ENCODE measurements at places on chromosomes 16 and 17.

- no peak for DNase-seq
Observed at GRCh38 chr16:89796104-89796503, 20.3 kb downstream of the FANCA start.

DNA sequence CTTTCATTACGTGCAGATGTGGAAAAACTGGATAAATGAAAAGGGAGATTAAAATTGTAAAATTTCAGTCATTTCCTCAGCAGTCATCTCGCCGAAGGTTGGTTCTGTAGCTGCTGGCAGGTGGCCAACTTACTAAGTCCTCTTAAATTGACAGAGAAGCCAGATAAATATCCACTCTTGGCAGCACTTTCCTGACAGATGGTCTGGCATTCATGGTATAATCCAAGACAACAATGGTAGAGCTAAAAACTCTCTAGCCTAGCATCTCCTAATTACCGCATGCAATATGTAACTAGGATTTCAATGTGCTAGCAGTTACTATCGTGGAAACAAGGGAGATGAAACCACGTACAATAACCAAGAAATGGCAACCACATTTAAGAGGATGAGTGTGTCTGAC, 306.3 kb downstream of the CNTNAP4 start:
- no peak for DNase-seq

DNA sequence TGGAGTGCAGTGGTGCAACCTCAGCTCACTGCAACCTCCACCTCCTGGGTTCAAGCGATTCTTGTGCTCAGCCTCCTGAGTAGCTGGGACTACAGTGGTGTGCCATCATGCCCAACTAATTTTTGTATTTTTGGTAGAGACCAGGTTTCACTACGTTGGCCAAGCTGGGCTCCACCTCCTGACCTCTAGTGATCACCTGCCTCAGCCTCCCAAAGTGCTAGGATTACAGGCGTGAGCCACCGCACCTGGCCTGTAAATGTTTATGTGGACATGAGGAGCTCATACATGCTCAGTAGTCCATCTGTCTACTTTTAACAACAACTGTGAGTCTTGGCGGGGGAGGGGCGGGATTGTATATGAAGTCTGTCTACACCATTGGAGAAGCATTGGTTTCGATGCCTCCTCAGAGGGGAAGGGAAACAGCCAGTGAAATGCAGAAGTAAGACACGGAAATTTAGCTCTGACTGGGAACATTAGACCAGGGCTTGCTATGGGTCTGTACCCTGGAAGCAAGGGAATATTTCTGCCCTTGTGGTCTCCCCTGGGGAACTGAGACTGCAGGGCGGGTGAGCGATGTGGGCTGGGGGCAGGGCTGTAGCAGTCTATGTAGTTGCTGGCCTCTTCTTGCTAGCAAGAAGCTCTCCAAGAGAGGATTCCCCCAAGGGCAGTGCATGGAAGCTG, 9.3 kb downstream of the NUBP1 start:
- peak; percentile 6 for DNase-seq

GRCh38 chr16:81814751-81815428, 35.8 kb downstream of the PLCG2 start:
- no peak for DNase-seq

DNA sequence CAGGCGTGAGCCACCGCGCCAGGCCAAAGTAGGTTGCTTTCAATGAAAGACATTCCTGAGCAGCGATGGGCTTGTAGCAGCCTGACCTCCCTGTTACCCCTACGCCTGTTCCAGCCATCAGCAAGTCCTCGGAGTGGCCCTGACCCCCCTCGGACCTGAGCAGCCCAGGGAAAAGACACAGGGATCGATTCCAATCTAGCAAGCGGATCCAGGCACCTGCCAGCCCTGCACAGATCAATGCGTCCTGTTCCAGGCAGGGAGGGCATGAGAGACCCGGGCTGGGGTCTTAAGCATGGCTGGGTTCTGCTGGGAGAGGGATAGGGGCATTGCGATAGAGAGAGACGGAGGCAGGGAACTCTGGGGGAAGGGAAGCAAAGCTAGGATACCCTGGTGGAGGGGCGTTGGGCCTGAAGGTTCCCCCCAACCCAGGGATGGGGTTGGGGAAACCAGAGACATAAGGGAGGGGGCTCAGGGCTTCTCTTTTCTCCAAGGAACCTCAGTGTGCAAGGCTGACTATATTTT, 21.9 kb downstream of the SRCIN1 start:
- DNase-seq = no peak

DNA sequence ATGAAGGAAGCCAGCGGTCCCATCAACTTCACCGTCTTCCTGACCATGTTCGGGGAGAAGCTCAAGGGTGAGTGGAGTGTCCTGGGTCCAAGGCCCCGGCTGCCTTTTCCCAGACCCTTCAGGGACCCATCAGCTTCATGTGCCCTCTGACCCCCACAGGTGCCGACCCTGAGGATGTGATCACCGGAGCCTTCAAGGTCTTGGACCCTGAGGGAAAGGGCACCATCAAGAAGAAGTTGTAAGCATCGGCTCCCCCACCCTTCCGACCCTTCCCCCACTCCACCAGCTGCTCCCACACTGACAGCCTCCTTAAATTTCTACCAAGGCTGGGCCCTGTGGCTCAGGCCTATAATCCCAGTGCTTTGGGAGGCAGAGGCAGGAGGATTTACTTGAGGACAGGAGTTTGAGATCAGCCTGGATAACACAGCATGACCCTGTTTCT, 1.9 kb downstream of the MYL11 start:
- no peak for DNase-seq

GRCh38 chr16:2739625-2740430, 12.6 kb upstream of the SRRM2 start:
- DNase-seq = no peak
